HFFc6 (cell line): ENCODE measurements at places on chromosomes 16 and 17.
A peak's percentile ranks its signal among the peaks of the same experiment; 100 is the strongest.

DNA sequence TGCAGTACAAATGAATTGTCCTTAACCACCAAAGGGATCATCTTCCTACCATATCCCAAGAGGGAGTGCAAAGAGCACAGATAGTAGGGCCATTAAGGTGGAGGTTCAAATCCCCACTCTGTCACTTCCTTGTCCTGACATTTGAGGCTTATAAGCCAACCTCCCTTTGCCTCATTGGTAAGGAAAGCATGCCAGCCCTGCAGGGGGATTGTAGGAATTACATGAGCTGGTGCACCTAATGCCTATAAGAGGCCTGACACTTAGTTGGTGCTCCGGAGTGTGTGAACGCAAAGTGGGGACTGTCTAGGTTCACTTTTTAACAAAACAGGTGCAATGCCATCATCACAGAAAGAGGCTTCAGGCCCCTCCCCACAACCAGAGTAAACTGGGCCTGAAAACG, 374.4 kb downstream of the SNX29 start:
- DNase-seq, result no peak

DNA sequence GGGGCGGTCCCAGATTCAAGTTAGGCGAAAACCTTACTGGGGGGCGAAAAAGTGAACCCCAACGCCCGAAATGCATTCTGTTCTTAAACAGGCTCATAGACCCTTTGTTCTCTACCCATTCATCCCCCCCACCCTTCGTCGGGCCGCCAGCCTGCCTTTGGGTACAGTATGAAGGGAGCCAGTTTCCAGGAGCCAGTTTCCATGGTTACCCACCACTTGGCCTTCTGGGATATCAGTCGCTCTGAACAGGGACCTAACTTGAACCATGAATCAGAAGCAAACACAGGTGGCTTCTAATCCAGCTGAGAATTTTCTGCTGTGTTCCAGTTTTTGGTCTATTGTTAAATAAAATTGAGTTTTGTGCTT, 532 bp downstream of the DHX40 start:
- DNase-seq, result peak; percentile 72

DNA sequence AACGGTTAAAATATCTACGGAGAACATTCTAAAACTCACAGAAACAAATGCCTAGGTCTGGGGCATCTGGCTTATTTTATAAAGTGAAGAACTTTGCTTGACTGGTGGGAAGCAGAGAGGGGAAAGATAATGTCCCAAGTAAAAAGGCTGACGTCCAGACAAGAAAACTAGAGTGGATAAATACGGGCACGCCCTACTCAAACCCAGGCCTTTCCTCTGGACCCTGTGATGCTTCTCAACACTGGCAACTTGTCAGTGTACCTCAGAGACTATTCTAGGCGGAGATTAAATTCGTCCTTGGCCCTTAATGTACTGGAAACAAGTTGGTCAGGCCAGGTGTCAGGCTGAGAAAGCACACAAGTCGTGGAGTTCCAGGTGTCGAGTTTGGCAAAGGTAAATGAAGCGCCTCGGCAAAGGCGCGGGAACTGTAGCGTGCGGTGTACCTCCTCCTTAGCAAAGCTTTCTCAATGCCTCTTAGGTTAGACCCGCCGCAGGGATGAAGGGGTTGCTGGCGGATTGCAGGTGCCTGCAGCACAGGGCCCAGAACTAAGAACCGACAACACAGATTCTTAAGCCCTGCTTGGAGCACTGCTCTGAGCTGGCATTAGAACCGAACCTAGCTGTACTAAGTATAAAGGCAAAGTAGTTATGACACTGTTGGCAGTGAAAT, 668 bp upstream of the UNK start:
- no peak for DNase-seq

- DNase-seq, result no peak
These were observed 63.7 kb downstream of the RPH3AL start for GRCh38 chr17:288802-289356.

DNA sequence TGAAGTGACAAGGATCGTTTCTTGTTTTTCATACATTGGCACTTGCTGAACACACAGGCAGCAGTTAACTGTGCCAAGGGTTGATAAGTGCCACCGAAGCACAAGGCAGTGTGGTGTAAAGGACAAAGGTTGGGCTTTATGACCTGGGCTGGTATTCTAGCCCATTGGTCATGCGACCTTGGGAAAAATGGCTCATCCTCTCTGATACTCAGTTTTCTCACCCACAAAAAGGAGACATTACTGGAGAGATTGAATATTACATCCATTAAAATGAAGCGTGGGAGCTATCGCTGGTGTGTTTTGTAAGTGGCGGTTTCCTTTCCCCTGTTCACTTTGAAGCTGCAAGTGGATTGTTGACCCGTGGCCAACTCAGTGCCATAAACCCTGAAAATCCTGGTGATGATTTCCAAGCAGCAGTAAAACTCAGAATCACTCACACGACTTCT, 216.9 kb downstream of the HAPSTR1 start:
- DNase-seq, result no peak

DNA sequence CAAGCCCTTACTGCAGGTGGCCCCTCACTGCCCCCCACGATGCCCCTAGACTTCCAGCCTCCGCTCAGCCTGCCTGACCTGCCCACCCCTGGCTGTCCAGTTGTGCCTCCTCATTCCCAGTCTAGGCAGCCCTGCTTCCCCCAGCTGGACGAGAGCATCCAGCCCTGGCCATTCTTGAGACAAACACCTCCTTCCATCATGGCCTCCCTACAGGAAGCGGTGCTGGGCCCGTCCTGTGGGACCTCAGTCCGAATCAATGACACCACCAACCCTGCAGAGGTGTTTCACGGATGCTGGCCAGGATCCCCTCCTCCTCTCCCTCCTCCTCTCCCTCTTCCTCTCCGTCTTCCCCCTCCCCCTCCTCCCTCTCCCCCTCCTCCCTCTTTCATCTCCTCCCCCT, 28.3 kb downstream of the CCDC40 start:
- DNase-seq, result no peak

- DNase-seq, result no peak
These were observed 491 bp downstream of the TRAP1 start for GRCh38 chr16:3716831-3717234.

- DNase-seq, result no peak
These were observed 402.2 kb upstream of the SALL1 start for GRCh38 chr16:51553314-51553713.

DNA sequence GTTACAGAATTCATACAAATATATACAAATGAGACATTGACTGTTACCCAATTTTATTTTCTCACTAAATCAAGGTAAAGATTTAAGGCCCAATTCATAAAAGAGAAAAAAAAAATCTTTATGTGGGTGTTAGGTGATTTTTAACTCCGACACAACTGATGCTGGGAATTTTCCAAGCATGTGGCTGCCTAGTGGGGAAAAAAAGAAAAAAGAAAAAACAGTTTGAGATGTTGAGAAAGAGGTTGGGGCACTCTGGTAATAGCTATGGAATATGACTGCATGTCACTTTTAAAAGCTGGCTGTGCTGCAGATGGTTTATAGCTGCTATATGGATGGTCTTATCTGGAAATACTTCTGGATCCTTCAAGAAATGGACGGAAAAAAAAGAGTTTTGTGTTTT, 739.9 kb upstream of the SOX9 start:
- no peak for DNase-seq

GRCh38 chr16:76535-77272, 1.3 kb upstream of the MPG start:
- DNase-seq, result peak; percentile 77

GRCh38 chr17:59292174-59292523, 39.3 kb upstream of the YPEL2 start:
- DNase-seq, result no peak

- no peak for DNase-seq
These were observed 3.9 kb downstream of the TSPOAP1 start for GRCh38 chr17:58324409-58325288.

GRCh38 chr17:16583781-16584180, 14.8 kb upstream of the ZNF287 start:
- no peak for DNase-seq

- no peak for DNase-seq
These were observed 1.1 kb downstream of the DHRS11 start for GRCh38 chr17:36592716-36593321.
